ENCODE measurements at places on chromosomes 1 and 21. TPM values are rescaled to one million over a fixed set of nuclear protein-coding genes. Genes with fewer than 3 reads are reported as not detected.

DNA sequence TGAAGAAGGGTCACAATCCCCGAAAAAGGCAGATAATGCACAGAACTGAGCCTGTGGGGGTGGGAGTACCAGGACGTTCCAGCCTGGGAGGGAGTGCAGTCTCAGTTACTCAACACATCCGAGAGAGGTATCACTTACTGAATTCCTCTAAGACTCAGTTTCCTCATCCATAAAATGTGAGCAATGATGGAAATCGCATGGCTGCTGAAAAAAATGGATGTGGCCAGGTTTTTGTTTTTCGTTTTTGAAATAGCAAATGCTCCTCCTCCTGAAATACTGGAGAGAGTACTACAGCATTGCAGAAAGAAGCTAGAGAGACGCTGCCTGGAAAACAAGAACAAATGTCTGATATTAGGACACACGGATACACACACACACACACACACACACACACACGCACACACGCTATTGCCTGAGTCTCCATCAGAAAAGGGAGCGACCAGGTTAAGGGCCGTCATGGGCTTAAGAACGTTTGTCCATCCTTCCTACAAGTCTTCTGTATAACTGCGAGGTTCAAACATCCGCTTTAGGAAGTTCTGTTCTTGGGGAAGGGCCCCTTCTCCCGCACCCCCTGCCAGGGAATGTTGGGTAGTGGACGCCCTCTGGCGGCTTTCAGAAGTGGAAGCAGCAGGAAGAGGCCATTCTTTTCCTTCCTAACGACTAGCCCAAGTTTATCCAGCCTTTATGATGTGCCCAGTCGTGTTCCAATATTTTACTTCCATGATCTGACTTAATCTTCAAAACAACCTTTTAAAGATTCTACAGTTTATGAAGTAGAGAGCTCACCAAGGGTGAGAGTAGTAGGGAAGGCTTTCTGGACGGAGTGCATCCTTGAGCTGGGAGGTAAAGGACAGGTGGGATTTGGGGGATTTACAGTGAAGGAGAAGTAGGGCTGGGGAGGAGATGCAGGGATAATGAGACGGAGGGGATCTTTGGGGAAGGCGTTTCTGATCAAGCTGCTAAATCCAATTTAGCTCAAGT, 699 bp upstream of the NES start:
- DNase-seq = no peak

- no peak for DNase-seq
Observed at GRCh38 chr21:46006547-46007491, 25.2 kb downstream of the COL6A1 start.

DNA sequence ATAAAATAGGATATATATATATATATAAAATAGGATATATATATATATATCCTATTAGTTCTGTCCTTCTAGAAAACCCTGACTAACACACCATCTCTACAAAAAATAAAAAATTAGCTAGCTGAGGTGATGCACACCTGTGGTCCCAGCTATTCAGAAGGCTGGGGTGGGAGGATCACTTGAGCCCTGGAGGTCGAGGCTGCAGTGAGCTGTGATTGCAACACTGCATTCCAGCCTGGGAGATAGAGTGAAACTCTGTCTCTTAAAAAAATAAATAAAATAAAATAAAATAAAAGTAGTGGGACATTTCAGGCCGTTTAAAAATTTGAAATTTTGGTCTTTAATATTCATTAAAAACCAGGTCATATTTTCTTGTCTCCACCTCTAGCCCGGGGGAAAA, 4.2 kb upstream of the RRP1 start:
- DNase-seq = no peak

GRCh38 chr1:203173566-203173965, 2.1 kb downstream of the MYBPH start:
- no peak for DNase-seq

- no peak for DNase-seq
Observed at GRCh38 chr1:23868557-23869016, 497 bp upstream of the FUCA1 start.

- DNase-seq = no peak
Observed at GRCh38 chr1:79128722-79129121, 122.2 kb upstream of the ADGRL4 start.

The IGSF9 gene
- total RNA-seq = 2.2 TPM

The KCNK1 gene
- total RNA-seq = 7.3 TPM
